Head of caudate nucleus (tissue), 42 donors: ENCODE measurements at places on chromosomes 3 and 15.

DNA sequence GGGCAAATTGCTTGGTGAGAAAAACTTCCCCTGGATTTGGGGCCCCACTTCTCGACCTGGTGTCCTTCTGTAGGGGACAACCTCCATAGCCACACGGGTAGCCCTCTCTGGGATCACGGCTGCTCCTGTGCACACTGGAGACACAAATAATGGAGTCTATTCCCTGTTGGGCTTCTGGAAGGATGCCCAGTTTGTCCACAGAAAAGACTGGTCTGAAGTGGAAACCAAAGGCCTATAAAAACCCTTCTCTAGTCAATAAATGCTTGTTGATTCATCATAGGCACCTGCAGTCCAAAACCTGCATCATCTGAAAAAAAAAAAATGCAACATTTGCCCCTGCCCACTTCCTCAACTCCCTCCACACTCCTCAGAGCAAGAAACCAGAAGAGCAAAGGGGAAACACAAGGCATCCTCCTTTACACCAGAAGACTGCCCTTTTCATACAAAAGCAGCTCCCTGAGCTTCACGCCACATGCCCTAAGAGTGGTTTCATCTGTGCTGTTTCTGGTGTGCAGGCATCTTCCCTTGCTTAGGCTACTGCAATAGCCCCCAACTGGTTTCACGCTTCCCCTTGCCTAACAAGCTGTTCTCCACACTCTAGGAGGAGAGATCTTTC lies 36.3 kb downstream of the SRGAP3 start:
- no peak for DNase-seq

- DNase-seq = no peak
These were observed 339.1 kb downstream of the TIGIT start for GRCh38 chr3:114632757-114633424.

- no peak for DNase-seq
These were observed 60.5 kb downstream of the SLMAP start for GRCh38 chr3:57816471-57817095.

DNA sequence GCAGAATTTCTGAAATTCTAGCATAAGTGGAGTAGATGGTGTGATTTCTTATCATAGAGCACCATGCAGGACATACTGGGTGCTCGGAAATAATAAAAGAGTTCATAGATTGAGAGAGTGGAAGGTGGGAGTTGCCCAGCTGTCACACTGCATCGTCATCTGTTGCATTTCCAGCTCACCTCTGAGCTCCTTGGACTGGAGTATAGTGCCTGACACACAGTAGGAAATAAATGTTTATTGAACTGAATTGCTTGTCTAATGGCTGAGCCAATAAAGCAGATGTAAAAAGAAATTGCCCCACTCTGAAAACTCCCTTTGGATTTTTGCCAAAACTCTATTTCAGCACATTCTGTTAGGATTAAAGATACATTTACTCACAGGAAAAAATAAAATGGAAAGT lies 108.9 kb upstream of the UBE2E1 start:
- no peak for DNase-seq

DNA sequence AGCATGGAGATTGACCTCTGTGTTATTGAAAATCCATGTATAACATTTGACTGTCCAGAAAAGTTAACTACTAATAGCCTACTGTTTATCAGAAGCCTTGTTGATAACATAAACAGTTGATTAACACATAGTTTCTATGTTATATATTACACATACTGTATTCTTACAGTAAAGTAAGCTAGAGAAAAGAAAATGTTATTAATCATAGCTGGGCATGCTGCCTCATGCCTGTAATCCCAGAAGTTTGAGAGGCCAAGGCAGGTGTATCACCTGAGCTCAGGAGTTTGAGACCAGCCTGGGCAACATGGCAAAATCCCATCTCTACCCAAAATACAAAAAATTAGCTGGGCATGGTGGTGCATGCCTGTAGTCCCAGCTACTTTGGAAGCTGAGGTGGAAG lies 163.3 kb downstream of the EPHA6 start:
- no peak for DNase-seq

GRCh38 chr15:75830910-75831805 lies 12.1 kb upstream of the UBE2Q2 start:
- no peak for DNase-seq

DNA sequence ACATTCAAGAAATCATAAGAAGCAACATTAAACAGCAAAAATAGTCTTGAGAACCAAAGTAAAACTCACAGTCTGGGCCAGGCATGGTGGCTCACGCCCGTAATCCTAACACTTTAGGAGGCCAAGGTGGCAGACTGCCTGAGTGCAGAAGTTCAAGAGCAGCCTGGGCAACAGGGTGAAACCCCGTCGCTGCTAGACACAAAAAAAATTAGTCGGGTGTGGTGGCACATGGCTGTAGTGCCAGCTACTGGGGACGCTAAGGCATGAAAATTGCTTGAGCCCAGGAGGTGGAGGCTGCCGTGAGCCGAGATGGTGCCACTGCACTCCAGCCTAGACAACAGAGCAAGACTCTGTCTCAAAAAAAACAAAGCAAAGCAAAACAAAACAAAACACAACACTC lies 117.7 kb upstream of the GOLGA6L6 start:
- no peak for DNase-seq
